ENCODE measurements at places on chromosomes 1 and 21.
A peak's percentile ranks its signal among the peaks of the same experiment; 100 is the strongest.

DNA sequence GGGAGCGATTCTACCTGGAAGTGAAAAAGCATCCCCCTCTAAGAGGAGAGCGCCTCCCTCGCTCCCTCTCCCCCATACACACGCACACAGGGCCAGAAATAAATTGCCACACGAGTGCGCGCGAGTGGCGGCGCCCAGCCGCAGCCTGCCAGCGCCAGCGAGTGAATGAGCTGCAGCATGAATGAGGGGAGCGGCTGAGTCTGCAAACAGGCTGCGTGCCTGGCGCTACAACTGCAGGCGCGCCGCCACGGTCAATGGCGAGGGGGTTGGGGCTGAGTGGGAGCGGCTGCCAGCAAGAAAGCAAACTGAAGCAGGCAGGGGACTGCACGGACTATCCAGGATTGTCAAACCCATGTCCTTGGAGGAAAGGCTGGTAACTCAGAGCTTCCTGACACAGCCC lies 2.2 kb downstream of the CAMK1G start:
- peak; percentile 81 for DNase-seq

GRCh38 chr1:22936681-22937080 lies 36.0 kb downstream of the LACTBL1 start:
- DNase-seq = no peak

GRCh38 chr1:72280711-72281110 lies 1.6 kb downstream of the NEGR1 start:
- DNase-seq = peak; percentile 8

DNA sequence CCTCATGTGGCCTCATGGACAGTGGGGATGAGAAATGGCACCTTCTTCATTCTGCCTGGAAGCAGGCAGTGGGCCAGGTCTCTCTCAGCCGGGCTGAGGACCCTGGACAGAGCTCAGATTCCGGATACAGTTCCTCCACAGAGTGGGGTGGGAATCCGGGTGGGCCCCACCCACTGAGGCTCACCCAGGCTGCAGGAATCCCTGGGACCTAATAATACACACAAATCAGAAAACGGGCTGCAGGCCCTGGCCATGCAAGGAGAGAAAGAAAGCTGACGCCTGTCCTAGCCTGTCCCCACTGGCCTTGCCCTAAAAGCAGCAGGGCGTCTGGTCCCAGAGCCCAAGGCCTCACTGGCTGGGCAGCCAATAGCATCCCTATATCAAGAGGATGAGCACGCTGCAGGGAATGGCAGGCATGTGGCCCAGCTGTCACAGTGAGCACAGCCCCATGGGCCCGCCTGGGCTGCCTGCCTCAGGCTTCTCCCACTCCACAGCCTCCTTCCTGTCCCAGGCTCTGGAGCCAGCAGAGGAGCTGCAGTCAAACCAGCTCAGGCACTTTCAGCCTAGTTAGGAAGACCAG lies 25.3 kb downstream of the ACTA1 start:
- no peak for DNase-seq

DNA sequence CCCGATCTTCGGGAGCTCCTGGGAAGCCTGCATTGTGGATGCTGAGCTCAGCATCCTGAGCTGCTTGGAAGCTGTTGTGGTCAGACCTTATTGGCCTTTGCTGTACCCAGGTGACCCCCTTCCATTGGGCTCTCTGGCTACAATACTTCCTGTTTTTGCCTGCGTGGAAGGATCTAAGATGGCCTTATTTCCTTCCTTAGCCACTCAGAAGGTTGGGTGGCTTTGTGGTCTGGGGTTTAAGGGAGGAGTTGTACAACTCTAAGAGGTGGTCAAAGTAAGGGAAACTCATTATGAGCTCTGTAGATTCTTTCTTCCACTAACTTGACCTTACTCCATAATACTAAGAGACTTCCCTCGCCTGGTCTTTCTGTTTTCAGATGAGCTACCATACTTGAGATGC lies 17.7 kb downstream of the PFKFB2 start:
- DNase-seq = no peak

DNA sequence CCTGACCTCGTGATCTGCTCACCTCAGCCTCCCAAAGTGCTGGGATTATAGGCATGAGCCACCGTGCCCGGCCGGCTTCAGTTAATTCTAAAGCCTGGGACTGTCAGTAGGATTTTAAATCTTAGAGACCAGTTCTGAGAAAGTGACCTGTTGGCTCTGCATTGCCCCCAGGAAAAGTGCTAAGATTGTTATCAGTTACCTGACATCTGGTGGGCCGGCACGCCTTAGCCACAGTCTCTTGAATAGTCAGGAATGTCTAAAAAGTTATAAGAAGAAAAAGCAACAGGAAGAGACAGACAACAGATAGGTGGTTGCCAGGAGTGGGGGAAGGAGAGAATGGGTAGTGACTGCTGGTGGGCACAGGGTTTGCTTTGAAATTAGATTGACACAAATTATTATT lies 35.1 kb downstream of the RABGAP1L start:
- DNase-seq = no peak

GRCh38 chr1:112255080-112255479 lies 140.9 kb upstream of the CTTNBP2NL start:
- no peak for DNase-seq

- DNase-seq = no peak
Observed at GRCh38 chr1:3251807-3252428, 182.9 kb downstream of the PRDM16 start.

GRCh38 chr1:196091397-196092135 lies 516.7 kb downstream of the KCNT2 start:
- no peak for DNase-seq

- DNase-seq = no peak
Observed at GRCh38 chr1:29865051-29865450, 628.7 kb downstream of the PTPRU start.

- no peak for DNase-seq
Observed at GRCh38 chr1:29777522-29777921, 541.2 kb downstream of the PTPRU start.

DNA sequence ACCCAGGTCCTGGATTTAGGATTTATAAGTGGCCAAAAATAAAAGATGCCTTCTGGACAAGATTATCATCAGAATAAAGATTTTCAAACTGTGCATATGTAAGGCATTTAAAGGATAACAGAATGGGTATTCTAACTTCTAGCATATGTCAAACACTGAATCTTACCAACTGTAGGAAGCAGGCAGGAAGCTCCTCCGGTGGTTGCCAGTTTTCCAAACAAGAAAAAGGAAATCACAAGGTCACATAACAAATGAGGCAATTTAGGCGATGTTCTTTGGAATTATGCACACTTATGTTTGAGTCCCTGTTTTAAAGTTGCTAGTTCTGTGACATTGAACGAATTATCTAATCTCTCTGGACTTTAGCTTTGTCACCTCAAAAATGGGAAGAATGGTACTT lies 48.9 kb downstream of the ATP6V1G3 start:
- no peak for DNase-seq

DNA sequence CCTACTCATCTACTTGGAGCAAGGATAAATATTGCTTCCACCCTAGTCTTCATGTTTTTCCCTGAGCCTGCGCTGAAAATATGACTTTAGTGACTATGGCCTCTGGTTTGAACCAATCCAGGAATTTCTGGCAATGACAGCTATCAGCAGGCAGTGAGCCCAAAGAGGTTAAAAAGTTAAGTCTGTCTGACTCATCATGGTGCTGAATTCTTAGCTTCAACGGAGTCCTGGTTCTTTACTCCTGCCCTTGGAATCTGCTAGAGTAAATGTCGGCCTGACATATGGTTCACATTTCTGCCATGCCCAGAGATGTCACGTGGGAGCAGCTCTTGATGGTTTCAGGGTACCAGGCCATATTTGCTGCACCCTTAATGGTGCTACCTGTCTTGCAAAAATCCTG lies 351.6 kb upstream of the PLXNA2 start:
- no peak for DNase-seq

- DNase-seq = peak; percentile 38
Observed at GRCh38 chr1:226882631-226883409, 12.4 kb downstream of the PSEN2 start.

- peak; percentile 65 for DNase-seq
Observed at GRCh38 chr1:172343240-172344160, 77.0 kb upstream of the C1orf105 start.

GRCh38 chr1:151728151-151729054 lies 7.1 kb downstream of the RIIAD1 start:
- peak; percentile 66 for DNase-seq

DNA sequence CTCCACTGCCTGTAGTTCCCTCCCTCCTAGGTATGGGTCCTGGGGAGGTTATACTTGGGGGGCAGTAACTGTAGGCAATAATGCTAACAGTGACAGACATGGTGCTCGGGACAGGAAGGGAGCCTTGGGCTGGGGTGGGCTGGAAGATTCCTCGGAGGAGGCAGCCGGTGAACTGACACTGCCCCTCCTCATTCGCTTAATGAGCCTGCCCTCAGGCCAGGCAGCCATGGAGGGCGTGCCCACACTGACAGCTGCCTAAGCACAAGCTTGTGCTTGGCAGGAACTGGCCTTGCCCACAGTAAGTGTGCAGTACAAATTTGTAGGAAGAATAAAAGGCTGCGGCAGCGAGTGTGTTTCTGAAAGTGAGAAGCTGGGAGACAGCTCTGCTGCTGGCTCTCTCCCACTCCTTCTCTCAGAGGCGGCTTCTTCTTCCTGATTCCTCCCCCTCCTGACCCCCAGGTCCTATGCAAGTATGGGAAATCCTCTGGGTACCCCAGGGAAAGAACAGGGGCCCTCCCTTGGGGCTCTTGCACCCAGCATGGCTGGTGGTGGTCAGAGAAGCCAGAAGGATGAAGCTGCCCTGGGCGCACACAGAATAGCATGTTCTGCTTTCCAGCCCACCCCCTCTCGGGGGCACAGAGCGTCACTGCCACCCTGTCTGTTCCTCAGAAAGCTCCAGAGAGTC lies 23.6 kb downstream of the OPTC start:
- DNase-seq = no peak

- DNase-seq = no peak
Observed at GRCh38 chr1:58922302-58923089, 138.6 kb upstream of the JUN start.

DNA sequence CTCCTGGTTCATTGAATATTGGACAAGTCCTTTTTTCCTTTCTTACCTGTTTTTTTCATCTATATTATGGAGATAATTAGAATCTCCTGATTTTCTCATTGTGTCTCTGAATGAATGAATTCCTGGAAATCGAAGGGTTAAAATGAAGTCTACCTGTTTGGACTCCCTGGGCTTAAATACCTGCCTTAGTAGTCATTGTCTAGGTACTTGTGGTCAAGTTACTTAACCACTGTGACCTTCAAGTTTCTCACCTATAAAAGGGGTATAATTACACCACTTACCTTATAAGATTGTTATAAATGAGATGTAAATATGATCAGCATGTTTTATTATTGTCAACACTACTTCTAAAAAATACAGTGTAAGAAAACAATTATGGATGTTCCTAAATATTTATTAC lies 9.0 kb upstream of the TBX19 start:
- no peak for DNase-seq

DNA sequence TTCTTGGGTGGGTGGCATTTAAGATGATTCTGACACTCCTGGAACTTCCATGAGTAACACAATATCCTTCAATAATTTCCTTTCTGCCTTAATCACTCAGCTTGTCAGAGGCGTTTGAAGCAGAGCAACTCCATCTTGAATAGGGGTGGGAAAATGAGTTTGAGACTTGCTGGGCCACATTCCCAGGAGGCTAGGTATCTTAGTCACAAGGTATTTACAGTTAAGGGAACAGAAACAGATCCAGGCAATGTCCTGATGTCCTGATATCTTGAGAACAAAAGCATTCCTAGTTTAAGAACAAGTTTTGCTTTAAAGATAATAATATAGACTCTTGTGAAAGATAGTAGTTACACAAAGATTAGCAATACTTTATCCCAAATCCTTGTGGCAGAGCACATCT lies 76.6 kb upstream of the KIAA0040 start:
- no peak for DNase-seq

- DNase-seq = no peak
Observed at GRCh38 chr1:167289966-167290365, 69.3 kb downstream of the POU2F1 start.

- no peak for DNase-seq
Observed at GRCh38 chr1:15353839-15354579, 55.7 kb upstream of the EFHD2 start.

DNA sequence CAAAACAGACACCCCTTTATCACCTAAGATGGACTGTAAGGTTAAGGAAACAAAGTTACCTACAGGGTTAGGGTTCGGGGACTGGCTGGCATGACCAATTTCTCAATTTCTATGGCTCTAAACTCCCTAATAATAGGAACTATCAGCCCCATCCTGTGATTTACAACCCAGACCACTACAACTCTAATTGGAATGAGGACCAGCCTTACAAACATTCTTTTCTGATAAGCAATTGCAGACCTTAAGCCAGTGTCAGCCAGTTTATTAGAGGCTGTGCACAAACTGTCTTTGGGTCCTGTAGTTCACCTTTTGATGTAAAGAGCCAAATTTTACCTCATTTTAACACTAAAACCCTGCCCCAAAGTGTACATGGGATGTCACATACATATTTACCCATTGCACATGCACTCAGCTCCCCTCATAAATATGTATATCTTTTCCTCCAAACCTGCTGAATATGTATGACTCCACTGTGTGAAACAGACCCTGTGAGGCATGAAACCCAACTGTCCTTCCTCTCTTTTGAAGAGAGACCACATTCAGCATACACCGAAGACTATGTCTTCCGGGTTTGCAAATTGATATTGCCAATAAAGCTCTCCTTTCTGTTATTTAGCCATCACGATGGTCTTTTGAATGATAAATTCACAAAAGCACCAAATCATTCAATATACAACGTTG lies 7.3 kb upstream of the APP start:
- DNase-seq = no peak

DNA sequence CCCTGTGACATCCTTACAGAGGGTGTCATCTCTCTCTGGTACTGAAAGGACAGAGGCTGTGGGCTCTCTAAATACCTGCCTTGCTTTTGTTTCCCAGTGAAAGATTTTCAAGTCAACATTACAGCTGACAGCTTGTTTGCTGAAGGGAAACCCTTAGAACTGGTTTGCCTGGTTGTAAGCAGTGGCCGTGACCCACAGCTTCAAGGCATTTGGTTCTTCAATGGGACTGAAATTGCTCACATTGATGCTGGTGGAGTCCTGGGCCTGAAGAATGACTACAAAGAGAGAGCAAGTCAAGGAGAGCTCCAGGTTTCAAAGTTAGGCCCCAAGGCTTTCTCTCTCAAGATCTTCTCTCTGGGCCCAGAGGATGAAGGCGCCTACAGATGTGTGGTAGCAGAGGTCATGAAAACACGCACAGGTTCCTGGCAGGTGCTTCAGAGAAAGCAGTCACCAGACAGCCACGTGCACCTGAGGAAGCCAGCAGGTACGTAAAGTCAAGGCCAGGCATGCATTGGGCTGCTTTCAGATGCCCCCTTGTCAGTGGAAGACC lies 11.8 kb downstream of the CD101 start:
- DNase-seq = no peak

- DNase-seq = no peak
Observed at GRCh38 chr1:16433030-16433429, 4.2 kb downstream of the SPATA21 start.

DNA sequence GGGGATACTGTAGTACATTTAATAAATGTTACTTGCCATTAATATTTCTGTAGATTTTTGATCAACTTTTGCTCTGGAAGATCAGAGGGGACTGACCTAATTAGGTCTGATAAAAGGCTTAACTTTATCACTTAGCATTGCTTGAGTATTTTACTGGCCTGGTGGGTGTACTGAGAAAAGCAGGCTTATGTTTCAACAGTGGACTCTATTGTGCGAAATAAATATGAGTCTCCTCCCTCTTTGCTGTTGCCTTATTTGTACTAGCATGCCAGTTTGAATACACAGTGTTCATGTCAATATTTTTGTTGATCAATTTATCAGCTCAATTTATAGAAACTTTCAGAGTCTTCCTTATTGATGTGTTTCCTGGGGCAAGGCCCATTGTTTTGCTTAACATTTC lies 49.1 kb downstream of the EBNA1BP2 start:
- DNase-seq = no peak

Data from AG20443 (cell line).